Activated T-cell treated with anti-CD3 and anti-CD28 coated beads, Interleukin-2, amount 50 U/mL, for 72 hours (primary cell): ENCODE measurements at places on chromosomes 1 and 21. TPM values are rescaled to one million over a fixed set of nuclear protein-coding genes. Genes with fewer than 3 reads are reported as not detected.

- no peak for DNase-seq
Measured at GRCh38 chr1:234774971-234775370, 165.0 kb upstream of the IRF2BP2 start.

- DNase-seq, result no peak
Measured at GRCh38 chr1:209648931-209649776, 3.1 kb downstream of the LAMB3 start.

DNA sequence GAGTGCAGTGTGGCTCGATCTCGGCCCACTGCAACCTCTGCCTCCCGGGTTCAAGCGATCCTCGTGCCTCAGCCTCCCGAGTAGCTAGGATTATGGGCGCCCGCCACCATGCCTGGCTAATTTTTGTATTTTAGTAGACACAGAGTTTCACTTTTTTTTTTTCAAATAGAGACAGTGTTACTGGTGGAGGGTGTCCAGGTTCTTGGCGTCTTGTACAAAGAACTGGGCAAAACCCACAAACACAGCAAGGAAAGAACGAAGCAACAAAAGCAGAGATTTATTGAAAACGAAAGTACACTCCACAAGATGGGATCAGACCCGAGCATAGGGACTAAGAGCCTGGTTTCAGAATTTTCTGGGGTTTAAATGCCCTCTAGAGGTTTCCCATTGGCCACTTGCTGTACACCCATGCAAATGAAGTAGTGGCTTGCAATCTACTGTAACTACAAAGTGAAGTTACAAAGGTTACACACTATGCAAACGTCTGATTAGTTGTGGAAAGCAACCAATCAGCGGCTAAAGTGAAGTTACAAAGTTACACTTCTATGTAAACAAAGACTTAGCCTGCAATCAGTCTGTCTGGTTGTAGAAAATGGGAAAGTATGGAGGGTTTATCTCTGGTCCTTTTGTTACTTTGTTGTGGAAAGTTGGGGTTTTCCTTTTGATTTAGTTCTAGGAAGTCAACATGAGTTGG lies 199.1 kb downstream of the DYRK1A start:
- no peak for DNase-seq

Gene PRAMEF7
- not detected for total RNA-seq

Gene PTPRF
- 2.2 TPM for total RNA-seq

Gene GLIS1
- total RNA-seq, result not detected

Gene HSPB7
- not detected for total RNA-seq

Gene OPRD1
- not detected for total RNA-seq

Gene RASAL2
- total RNA-seq, result 0.02 TPM
